BJ (cell line): ENCODE measurements at places on chromosomes 2 and 18.

DNA sequence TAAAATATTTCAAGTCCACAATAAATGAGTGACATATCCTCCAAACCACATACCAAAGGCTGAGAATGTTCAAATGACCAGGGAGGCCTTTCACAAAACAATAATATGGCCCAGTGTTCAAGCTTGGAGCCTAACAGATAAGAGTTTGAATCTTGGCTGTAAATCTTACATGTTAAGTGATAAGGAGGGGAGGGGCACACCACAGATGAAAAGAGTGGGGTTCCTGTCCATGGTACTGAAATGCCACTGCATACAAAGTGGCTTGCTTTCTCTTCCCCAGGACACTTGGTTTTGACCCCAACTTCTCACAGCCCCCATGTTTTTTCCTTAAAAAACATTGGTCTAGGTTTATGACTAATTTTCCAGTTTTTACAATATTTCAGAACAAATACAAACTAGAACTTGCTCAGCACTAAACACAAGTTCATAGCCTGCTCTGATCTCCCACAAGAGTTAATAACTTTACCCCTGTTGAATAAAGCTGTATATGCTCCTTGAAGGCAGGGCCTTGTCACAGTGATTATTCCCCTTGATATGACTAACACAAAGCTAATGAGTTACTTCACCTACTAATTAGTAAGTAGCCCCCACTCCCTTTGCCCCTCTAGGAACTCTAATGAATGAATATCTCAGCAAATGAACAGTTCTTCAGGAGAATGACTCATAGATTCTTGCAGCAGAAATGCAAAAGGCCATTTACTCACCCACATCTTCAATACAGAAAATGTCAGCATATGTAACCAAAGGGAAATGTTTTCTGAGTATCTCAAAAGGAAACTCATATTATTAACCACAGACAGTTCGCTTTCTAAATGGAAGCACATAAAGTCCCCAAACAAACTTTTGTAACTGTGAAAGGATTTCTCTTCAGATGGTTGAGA lies 142.2 kb downstream of the SATB2 start:
- no peak for DNase-seq

GRCh38 chr2:106563195-106563594 lies 76.0 kb downstream of the CD8B2 start:
- no peak for DNase-seq

GRCh38 chr2:121831841-121832240 lies 76.4 kb downstream of the TSN start:
- DNase-seq = no peak

GRCh38 chr2:219296142-219296541 lies 13.1 kb downstream of the PTPRN start:
- DNase-seq = no peak

GRCh38 chr2:12106440-12107080 lies 360.1 kb downstream of the LPIN1 start:
- DNase-seq = peak; percentile 86

DNA sequence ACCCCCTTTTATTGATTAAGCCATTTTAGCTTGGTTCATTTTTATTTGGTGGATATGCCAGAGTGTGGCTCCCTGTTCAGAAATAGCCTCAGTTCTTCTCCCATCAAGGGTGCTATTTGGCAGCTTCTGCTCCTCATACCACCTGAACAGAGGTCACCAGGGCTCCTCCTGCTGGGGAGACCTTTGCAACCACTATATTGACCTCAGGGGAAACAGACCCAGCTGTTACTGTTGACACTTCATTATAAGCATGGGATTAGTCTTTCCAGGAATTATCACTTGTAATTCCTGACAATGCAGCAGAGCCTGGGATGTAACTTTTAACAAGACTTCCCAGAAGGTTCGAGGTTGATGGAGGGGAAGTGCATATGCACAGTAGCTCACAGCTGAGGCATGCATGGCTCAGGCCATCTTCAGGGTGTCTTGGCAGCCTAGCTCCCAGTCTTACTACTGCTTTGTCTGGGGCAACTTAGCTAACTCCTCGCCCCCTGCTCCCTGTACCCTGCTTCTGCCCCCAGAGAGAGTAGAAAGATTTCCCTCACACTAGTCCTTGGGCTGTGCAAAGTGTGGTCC lies 239.4 kb upstream of the SPRED2 start:
- DNase-seq = no peak

GRCh38 chr18:62612776-62613175 lies 90.0 kb downstream of the ZCCHC2 start:
- DNase-seq = no peak

GRCh38 chr2:205754285-205754923 lies 72.1 kb downstream of the NRP2 start:
- no peak for DNase-seq

- DNase-seq = no peak
These were observed 13.6 kb downstream of the TCF23 start for GRCh38 chr2:27162151-27163121.

DNA sequence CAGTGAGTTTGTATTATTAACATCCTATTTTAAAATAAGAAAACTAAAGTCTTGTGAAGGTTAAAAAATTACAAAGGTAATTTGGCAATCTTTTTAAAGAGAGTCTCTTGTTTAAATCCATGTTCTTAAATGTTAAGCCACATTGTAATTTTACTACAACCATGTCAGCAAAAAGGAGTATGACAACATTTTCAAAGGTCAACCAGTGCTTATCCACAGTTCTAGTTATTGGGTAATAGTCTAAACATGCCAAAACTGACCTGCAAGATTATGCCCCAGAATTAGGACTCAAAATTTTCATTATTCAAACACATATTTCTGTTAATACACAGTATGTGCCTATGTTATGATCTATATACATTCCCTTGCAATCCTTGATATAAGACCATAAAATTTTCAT lies 1312.6 kb upstream of the CHAC2 start:
- DNase-seq = no peak

GRCh38 chr18:68103561-68103960 lies 587.0 kb upstream of the DSEL start:
- DNase-seq = no peak

DNA sequence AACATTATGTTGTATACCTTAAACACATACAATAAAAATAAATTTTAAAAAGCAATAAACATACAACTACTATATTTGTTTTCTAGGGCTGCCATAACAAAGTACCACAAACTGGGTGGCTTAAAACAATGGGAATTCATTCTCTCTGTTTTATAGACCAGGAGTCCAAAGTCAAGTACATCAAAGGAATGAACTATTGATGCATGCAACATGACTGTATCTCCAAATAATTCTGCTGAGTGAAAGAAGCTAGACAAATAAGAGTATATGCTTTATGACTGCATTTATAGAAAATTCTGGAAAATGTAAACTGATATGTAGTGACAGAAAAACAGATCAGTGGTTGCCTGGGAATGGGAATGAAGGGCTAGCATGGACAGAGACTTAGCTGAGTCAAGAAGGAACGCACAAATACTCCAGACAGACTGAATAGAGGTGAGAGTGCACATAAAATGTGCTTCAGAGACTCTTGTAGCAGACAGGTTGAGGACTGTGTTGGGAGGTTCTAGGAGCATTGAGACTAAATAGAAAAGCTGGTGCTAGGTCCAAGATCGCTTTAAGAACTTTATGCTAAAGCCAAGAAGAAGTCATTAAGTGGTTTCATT lies 11.0 kb upstream of the PLA2R1 start:
- no peak for DNase-seq

DNA sequence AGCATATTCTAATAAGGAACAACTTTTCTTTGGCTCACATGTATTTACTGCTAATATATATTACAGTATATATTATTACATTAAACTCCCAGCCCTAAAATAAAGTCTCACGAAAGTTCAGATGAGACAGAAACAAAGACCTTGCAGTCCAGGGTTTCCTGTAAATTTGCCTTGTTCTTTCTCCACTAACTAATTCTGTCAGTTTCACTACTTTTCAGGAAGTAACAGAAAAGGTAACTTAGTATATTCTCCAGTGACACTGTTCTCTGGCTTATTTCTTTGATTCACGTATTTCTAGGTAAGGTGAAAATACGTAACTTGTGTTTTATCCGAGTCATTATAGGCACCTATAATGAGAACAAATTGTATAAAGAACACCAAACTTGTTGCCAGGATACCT lies 35.2 kb downstream of the HDLBP start:
- no peak for DNase-seq

DNA sequence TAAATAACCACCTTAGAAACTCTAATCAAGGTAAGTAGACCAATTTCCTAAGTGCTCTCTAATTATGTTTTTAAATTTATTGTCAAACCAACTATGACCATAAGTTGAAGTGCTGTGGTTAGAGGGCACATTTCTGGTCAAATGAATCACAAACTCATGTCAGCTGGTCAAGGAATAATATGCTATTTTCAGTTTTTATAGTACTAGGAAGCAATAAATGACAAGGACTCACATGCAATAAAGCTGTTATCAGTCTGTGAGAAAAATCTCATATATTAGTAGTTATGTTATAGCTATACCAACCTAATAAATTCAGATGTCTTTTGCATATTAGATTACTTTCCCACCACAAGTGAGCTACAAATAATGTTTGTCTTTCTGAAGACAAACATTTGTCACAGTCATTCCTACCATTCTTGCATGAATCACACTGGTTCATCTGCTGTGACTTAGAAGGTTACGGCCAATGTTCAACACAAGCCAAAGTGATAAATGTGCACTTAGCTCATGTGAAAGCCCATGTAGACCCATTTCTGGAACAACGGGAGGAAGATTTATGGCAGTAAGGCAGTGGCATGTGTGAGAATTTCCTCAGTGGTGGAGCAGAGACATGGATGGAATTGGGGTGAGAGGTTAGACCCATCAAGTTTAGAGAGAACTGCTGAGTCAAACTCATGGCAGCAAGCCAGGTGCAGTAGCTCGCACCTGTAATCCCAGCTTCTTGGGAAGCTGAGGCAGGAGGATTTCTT lies 27.4 kb upstream of the CCNYL1 start:
- peak; percentile 92 for DNase-seq
